ENCODE measurements at places on chromosomes 7 and 10. TPM values are rescaled to one million over a fixed set of nuclear protein-coding genes. Genes with fewer than 3 reads are reported as not detected.

Gene CPN1
- total RNA-seq, result 0.12 TPM

Gene PRSS1
- total RNA-seq, result 14.6 TPM

Gene TUBAL3
- total RNA-seq, result 0.98 TPM

Gene MYPN
- 0.34 TPM for total RNA-seq

Gene HYAL4
- not detected for total RNA-seq

Gene ZNF212
- total RNA-seq, result 13.7 TPM

Gene SPDYE9
- total RNA-seq, result not detected

Gene ATRNL1
- total RNA-seq, result 1.3 TPM

DNA sequence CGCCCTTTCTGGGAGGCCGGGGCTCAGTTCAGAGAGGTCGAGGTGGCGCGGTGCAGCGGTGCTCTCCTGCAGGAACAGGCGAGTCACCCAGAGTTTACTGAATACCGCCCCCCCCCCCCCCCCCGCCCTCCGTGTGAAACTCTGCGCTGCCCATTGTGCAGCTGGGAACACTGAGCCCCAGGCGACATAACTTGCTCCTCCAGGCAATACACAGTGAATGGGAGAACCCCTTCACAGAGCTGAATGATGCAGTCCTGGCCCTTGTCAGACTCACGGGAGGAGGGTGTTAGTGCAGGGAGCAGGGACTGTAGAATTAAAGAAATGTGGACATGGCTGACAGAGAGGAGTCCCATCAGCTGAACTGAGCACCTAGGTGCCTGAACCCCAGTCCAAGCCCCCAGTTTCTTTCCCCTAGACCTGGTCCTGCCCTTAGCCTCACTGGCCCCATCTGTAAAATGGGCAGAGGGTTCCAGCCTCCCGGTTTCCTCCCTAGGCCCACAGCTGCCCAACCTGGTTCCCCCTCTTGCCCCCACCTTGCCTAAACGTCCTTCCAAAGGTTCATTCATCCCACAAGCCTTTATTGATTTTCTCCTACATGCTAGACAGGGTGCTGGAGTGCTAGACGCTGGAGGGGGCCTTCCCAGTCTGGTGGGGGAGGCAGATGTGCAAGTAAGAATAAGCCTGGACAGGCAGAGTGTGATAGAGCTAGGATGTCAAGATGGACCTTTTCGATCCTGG, 869 bp upstream of the LOXL4 start:
- peak overlapping the region; percentile 60 for H3K4me3 ChIP-seq
- H3K27ac ChIP-seq, result peak overlapping the region; percentile 57
- H3K36me3 ChIP-seq, result no peaks in the 10 kb centered on the region
- H3K4me1 ChIP-seq, result peaks cover 43% of the 10 kb centered on the region

DNA sequence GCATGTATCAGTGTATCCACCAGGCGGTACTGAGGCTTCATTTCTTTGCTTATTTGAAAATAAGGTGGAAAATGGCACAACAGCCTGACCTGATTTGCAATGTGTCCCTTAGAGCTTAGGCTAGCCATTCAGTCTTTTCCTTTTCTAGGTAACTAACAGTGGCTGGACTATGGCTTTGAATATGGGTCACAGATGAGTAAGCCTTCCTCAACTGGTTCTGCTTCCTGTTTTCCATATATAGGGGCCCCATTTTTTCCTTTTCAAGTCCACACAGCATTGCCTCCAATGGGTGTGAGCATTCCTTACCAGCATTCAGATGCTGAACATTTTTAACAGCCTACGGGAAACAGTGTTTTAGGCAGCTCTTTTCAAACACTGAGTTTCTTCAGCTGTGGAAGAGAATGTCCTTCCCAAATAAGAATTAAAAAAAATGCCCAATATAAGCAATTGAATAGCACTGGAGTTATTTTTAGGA, 3.9 kb upstream of the ITGB1 start:
- H3K27me3 ChIP-seq, result no peaks in the 10 kb centered on the region
- H3K27ac ChIP-seq, result peak overlapping the region; percentile 78
- peak overlapping the region; percentile 11 for H3K4me3 ChIP-seq
- peak; percentile 69 for DNase-seq
- H3K36me3 ChIP-seq, result no peaks in the 10 kb centered on the region
- peaks cover 27% of the 10 kb centered on the region for H3K4me1 ChIP-seq

DNA sequence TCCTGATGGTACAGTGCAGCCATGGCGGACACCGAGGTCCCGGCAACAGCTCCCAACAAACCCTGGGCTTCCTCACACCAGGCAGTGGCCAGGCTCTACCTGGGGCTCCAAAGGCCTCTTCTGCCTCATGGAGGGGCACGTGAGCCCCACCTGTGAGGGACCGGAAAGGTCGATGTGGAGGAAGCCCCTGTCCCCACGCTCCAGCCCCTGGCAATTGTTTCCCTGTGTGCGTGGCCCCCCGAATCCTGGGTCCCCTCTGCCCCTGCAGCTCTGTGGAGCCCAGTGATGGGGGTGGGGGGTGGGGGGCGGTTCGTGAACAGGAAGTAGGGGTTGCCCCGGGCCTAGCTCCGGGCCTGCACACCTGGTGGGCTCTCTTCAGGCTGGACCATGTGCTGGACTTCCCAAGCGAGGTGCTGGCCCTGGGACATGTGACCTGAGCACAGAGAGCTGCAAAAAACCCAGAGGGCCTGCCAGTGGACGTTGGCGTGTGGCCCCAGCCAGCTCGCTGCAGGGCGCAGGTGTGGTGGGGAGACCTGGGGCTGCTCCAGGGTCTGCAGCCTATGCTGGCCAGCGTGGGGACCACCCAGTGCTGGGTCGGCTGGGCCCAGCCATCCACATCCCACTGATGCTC, 72.6 kb downstream of the INPP5A start:
- H3K27ac ChIP-seq, result no peak overlapping the region
- no peak for DNase-seq
- H3K4me3 ChIP-seq, result no peak overlapping the region
- H3K4me1 ChIP-seq, result peaks cover 17% of the 10 kb centered on the region
- no peaks in the 10 kb centered on the region for H3K27me3 ChIP-seq

DNA sequence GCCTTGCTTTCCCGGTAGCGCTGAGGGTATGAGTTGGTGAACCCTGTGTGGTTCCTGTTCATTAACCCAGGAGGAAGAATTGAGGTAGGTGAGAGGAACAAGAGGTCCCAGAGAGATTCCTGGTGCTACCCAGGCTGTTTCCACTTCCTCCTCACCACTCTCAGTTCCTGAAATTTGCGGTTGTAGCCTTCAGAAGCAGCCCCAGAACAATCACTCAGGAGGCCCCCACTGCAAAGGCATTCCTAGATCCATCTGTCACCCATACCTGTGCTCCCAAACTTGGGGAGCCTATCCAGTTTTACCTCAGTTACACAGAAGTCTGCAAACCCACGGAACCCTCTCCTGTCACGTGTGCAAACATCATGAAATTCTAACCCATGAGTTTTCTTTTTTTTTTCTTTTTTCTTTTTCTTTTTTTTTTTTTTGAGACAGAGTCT, 9.0 kb upstream of the PIP4K2A start:
- H3K27ac ChIP-seq, result no peak overlapping the region
- no peaks in the 10 kb centered on the region for H3K36me3 ChIP-seq
- DNase-seq, result no peak
- no peak overlapping the region for H3K4me3 ChIP-seq
- H3K27me3 ChIP-seq, result no peaks in the 10 kb centered on the region

DNA sequence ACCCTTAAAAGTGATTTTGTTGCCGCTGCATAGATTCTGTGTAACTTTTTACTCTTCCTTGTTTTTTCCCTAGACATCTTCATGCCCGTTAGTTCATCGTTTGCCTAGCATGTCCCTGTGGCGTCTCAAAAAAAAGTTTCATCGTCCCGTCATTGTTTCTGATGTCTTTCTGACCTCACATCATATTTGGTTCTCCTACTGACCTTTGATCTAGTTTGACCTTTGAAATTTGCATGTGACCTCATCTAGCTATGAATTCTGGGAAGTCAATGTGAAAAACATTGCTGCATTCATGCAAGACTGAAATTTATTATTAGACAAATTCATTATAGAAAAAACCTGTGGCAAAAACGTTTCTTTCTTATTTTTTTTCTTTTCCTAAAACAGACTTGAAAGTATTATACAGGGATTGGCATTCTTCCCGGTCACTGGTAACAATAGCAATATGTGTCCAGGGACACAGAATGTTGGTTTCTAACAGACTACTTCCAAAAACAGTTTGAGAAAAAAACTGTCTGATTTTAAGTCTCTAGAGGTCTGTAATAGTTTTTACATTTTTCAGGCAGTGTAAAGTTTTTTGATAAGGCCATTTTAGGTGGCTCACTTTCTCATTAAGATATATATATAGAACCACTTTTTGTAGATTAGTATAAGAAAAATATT, 280.9 kb downstream of the USP6NL start:
- H3K4me3 ChIP-seq, result no peak overlapping the region
- H3K4me1 ChIP-seq, result no peaks in the 10 kb centered on the region
- H3K36me3 ChIP-seq, result no peaks in the 10 kb centered on the region
- no peak overlapping the region for H3K27ac ChIP-seq

DNA sequence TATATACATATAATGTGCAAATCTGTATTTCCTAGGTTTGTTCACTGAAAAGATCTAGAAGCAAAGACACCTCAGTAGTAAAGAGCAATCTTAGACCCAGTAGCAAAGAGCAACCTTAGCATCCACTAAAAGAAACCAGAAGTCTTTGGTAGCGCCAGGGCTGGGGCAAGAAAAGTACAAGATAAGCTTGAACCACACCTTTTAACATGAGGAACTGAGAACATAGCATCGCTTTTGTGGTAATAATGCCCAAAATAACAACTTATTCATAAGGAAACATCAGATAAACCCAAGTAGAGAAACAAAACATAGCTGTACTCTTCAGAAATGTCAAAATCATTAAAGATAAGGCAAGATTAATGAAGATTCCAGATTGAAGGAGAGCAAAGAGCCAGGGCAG, 173.4 kb downstream of the IMMP2L start:
- no peaks in the 10 kb centered on the region for H3K27me3 ChIP-seq
- DNase-seq, result no peak
- H3K36me3 ChIP-seq, result no peaks in the 10 kb centered on the region
- no peak overlapping the region for H3K27ac ChIP-seq
- H3K4me3 ChIP-seq, result no peak overlapping the region

DNA sequence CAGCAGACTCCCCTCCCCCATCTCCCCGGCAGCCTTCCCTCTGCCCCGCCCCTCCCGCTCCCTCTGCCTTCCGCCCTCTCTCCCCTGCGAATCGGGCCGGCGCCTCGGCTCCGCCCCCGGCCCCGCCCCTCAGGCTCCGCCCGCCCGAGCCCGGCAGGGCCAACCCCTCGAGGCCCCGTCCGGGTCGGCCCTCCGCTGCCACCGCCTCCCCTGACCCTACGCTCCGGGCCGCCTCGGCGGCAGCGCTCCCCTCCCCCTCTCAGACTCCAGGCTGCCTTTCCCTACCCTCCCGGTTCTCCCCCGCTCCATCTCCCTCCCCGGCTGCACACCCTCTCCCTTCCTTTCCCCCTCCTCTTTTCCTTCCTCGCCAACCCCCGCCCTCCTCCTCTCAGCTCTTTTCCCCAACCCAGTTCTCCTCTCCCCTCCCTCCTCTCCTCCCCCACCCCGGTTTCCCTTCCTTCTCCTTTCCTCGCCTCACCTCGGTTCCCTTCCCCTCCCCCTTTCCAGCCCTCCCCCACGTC, 1.6 kb downstream of the ZNF467 start:
- H3K36me3 ChIP-seq, result no peaks in the 10 kb centered on the region
- H3K4me3 ChIP-seq, result peak overlapping the region; percentile 53
- H3K27ac ChIP-seq, result peak overlapping the region; percentile 39
- H3K27me3 ChIP-seq, result no peaks in the 10 kb centered on the region
- H3K4me1 ChIP-seq, result peaks cover 10% of the 10 kb centered on the region
- peak; percentile 64 for DNase-seq
